Astrocyte (in vitro differentiated cells and primary cell): ENCODE measurements at places on chromosomes 5 and 9. TPM values are rescaled to one million over a fixed set of nuclear protein-coding genes. Genes with fewer than 3 reads are reported as not detected.
A peak's percentile ranks its signal among the peaks of the same experiment; 100 is the strongest.

The PCDHGB2 gene
- total RNA-seq, result 1.4 TPM in 2 replicates

The CDC37L1 gene
- total RNA-seq, result 16.1 and 16.6 TPM in 2 replicates

The SNCAIP gene
- total RNA-seq, result 0.84 and 1.7 TPM in 2 replicates

The FABP6 gene
- total RNA-seq, result 0.53 TPM in 1 of 2 replicates, not detected in the other

The SMIM33 gene
- total RNA-seq, result not detected in 2 replicates

The TMEM171 gene
- 0.38 and 0.45 TPM in 2 replicates for total RNA-seq

The TLR4 gene
- total RNA-seq, result 7.4 and 9.1 TPM in 2 replicates

- H3K27me3 ChIP-seq, result no peaks in the 10 kb centered on the region
- peaks cover 11% of the 10 kb centered on the region for H3K4me1 ChIP-seq
- DNase-seq, result no peak
- no peak overlapping the region for H3K4me3 ChIP-seq
- peaks cover 8% of the 10 kb centered on the region for H3K36me3 ChIP-seq
These were observed 18.9 kb downstream of the TCF7 start for GRCh38 chr5:134133188-134133994.

- H3K4me3 ChIP-seq, result no peak overlapping the region
- no peaks in the 10 kb centered on the region for H3K36me3 ChIP-seq
These were observed 127.8 kb downstream of the PCSK5 start for GRCh38 chr9:76018235-76018634.

DNA sequence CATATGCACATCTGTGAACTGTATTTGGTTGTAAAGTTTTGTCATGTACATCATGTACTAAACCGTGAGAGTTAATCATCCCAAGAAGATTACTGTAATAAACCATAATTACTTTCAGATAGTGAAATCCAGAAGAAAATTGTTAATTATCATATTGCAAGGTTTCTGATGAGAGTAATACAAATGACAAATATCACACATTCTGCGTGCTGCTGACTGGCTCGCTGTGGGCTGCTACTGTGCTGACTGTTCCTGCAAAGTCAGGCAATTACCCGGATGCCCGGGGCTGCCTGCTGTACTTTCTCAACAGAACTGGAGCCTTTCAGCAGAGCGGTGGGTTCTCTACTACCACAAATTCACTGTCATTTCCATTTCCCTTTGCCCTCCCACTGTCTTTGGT is 68.3 kb downstream of the SMARCA2 start:
- H3K27me3 ChIP-seq, result no peaks in the 10 kb centered on the region
- H3K36me3 ChIP-seq, result peaks cover 36% of the 10 kb centered on the region
- H3K4me3 ChIP-seq, result no peak overlapping the region

DNA sequence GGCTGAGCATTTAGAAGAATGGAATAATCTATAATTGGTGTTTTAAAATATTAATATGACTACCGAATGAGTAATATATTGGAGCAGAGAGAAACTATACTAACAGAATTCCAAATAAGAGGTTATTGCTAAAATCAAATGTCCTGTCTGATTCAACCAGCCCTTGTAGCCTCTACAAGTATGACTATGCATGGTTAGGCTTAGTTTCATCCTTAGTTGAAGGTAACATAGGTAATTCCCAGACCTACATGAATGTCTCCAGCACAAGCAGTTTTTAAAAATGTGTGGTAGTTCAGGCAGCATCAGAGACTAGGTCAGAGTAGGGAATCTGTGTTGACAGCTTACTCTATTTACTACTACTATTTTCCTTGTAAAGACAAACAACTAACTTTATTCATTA is 51.7 kb upstream of the SLC27A6 start:
- DNase-seq, result no peak
- no peaks in the 10 kb centered on the region for H3K4me1 ChIP-seq
- no peak overlapping the region for H3K4me3 ChIP-seq
- H3K27me3 ChIP-seq, result no peaks in the 10 kb centered on the region

DNA sequence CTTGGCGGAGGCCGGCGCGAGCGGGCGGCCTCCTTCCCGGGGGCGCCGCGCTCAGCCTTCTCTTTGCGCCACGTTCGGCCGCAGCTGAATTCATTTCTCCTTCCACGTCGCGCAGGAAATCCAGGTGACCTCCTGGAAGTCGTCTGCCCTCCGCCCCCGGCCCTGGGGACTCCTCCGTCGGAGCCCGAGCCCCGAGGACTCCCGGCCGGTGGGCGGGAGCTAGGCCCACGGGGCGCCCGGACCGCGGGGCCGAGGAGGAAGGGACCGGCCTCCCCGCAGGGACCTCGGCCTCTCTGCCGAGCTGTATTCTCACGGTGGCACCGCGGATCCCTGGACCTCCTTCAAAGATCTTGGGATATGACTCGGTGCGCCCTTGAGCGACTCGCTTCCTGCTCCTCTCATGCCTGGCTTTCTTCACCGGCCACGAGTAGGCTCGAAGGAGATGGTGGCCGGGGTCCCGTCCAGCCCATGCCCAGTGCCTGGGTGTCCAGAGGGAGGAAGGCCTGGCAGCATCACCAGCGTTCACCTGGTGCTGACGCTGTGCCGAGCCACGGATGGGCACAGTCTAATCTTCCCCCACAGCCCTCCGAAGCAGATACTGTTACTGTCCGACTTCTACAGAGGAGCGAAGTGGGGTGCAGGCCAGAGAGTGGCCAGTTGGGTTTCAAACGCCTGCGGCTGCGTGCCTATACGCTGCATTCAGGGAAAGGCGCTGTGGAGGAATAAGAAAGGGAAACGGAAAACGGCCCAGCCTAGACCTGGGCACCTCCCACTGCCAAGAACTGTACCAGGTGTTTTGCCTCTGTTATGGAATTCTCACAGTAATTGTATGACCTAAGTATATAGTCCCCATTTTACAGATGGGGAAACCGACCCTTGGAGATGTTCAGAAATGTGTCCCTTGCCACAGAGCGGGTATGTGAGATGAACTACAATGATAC is 47.3 kb downstream of the PAX5 start:
- H3K4me3 ChIP-seq, result no peak overlapping the region
- no peak overlapping the region for H3K27ac ChIP-seq
- DNase-seq, result no peak
- no peaks in the 10 kb centered on the region for H3K4me1 ChIP-seq
- no peaks in the 10 kb centered on the region for H3K36me3 ChIP-seq

GRCh38 chr5:178386336-178386931 is 153.8 kb upstream of the PHYKPL start:
- no peaks in the 10 kb centered on the region for H3K27me3 ChIP-seq
- DNase-seq, result no peak
- H3K4me3 ChIP-seq, result no peak overlapping the region
- no peak overlapping the region for H3K27ac ChIP-seq

- H3K4me3 ChIP-seq, result no peak overlapping the region
- no peaks in the 10 kb centered on the region for H3K27me3 ChIP-seq
- peaks cover 2% of the 10 kb centered on the region for H3K4me1 ChIP-seq
- no peak for DNase-seq
These were observed 139.0 kb downstream of the IRX1 start for GRCh38 chr5:3734632-3735031.

DNA sequence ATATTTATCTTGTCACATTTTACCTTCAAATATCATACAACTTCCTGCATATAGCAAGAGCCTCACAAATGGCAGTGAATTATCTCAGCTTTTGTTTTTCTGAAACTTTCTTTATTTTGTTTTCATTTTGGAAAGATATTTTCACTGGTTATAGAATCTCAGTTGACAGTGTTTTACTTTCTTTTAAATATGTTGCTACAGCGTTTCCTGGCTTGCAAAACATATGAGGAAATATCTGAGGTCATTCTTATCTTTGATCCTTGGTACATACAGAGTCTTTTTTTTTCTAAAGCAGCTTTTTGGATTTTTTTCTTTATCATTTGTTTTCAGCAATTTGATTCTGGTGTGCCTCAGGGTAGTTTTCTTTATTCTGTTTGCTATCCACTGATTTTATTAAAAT is 77.6 kb upstream of the CEP78 start:
- H3K4me1 ChIP-seq, result no peaks in the 10 kb centered on the region
- H3K27me3 ChIP-seq, result no peaks in the 10 kb centered on the region
- no peaks in the 10 kb centered on the region for H3K36me3 ChIP-seq
- no peak overlapping the region for H3K4me3 ChIP-seq

DNA sequence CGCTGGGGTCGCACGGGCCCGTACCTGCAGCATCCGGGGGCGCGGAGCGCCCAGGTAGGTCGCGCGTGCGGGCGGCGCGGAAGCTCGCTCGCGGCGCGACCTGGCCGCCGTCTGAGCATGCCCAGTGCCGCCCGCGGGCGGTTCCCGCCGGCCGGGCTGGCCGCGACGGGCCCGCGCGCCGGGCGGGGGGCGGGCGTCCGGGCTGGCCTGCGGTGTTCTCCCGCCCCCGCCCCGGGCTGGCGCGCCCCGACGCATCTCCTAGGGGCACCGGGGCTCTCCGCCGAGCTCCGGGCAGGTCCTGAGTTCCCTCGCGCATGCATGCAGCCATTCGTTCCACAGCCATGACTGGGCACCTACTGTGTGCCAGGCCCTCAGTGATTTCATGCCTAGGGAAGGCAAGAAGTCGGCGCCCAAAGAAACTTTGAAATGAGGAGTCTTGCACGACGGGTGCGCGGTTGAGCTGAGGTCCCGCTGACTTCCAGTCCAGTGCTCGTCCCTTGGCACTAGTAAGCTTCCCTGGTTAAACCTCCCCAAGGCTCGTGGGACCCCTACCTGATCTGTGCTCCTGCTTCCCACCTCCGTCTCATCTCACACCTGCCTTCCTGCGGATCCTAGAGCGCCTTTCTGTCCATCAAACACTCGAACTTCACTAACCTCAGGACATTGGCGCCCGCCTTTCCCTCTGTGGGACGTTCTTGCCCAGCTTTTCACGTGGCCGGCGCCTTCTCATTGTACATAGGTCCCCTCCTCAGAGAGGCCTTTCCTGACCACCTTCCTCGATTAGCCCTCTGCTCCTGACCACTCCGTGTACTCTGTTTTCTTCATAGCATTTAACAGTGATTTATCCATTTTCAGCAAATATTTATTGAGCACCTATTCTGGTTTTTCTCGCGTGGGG is at the start of gene PTPN3:
Gene PTPN3 (minus strand): TSS at position 113 of the 898 bp plus-strand sequence. CDS start 34,873 bp downstream, outside the sequence.
- no peak within 1 kb of the TSS for H3K27ac ChIP-seq
- peak within 1 kb of the TSS; percentile 55 for H3K4me3 ChIP-seq
- H3K4me1 ChIP-seq, result peaks cover 7% of the 10 kb centered on the region
- H3K36me3 ChIP-seq, result no peaks in the 10 kb centered on the region
- DNase-seq, result no peak

- H3K4me3 ChIP-seq, result no peak overlapping the region
- DNase-seq, result no peak
- no peak overlapping the region for H3K27ac ChIP-seq
These were observed 93.4 kb downstream of the STRBP start for GRCh38 chr9:123174887-123175518.

- no peaks in the 10 kb centered on the region for H3K36me3 ChIP-seq
- no peaks in the 10 kb centered on the region for H3K27me3 ChIP-seq
- DNase-seq, result no peak
- peaks cover 7% of the 10 kb centered on the region for H3K4me1 ChIP-seq
- H3K4me3 ChIP-seq, result no peak overlapping the region
These were observed 9.9 kb downstream of the AK1 start for GRCh38 chr9:127867356-127868277.

- no peak for DNase-seq
- H3K4me3 ChIP-seq, result no peak overlapping the region
- H3K4me1 ChIP-seq, result peaks cover 3% of the 10 kb centered on the region
- no peaks in the 10 kb centered on the region for H3K36me3 ChIP-seq
- H3K27ac ChIP-seq, result no peak overlapping the region
These were observed 5.1 kb upstream of the WWC1 start for GRCh38 chr5:168286386-168286785.

DNA sequence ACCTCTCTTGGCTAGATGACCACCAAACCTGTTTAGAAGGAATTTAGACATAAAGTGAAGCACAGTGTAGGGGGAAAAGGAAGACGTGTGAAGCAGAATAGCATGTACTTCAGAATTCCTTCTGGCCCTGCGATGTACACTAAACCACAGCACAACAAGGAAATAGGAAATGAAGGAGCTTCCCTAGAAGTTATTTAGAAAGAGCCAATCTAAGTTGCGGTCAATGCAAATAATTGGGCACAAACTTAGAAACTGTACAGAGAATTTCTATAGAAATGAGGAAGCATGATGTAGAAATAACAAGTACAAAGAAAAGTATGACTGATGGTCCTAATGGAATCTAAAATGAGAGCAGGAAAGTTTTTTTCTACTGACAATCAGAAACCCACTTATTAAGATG is 41.5 kb downstream of the ANKRD55 start:
- H3K4me1 ChIP-seq, result no peaks in the 10 kb centered on the region
- no peak for DNase-seq
- peaks cover 4% of the 10 kb centered on the region for H3K27me3 ChIP-seq
- no peak overlapping the region for H3K27ac ChIP-seq

GRCh38 chr5:96177303-96177869 is 215.7 kb upstream of the ELL2 start:
- H3K36me3 ChIP-seq, result no peaks in the 10 kb centered on the region
- peak; percentile 94 for DNase-seq
- peak overlapping the region; percentile 8 for H3K27ac ChIP-seq

DNA sequence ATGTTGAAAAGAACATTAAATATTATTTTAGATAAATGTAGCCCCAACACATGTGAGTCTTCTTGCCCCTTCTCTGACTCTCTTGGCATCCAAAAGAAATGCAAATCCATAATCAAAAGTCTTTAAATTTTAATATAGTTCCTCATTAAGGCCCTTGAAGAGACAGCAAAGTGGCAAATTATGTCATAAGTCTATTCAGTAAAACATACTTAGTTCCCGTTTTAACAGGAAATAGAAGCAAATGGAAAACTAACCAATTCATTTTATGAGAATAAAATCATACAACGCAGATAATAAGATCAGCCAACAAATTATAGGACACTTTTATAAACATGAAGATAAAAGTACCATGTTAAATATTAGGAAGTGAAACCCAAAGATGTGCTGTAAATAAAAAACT is 20.1 kb upstream of the IFNB1 start:
- no peak for DNase-seq
- H3K4me3 ChIP-seq, result no peak overlapping the region
- H3K36me3 ChIP-seq, result no peaks in the 10 kb centered on the region
- no peaks in the 10 kb centered on the region for H3K27me3 ChIP-seq
- H3K27ac ChIP-seq, result no peak overlapping the region

DNA sequence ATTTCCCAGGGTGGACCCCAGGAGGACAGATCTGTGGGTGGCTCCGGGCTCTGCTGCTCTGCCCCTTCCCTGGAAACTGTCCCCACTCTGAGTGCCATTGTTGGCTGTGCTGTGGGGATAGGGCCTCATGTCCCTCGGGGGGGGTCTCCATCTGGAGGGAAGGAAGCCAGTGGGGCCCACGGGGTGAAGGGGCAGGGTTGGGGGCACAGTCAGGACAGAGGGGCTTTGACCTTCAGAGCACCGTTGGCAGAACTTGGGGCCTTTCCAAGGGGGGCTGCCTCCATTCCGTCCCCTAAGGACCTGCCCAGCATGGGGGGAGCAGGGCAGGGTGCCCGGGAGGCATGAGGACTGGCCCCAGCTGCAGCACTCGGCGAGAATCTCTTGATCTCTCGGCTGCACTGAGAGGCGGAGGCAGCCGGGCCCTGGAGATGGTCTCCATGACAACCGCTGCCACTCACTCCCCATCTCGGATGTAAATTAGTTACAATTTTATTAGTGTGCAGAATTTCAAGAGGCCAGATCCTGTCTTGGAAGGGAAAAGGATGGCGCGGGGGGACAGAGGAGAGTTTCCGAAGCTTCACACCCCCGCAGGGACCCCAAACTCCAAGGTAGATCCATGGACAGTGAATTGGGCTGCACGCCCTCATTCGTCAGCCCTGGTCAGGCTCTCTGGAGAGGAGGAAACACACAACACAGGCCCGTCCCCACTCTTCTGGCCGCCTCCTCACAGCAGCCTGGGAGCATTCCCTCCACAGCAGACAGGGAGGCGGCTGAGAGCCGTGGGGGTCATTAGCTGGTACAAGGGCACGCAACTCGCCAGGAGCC is 216.2 kb upstream of the IER5L start:
- H3K4me3 ChIP-seq, result no peak overlapping the region
- peaks cover 9% of the 10 kb centered on the region for H3K27me3 ChIP-seq
- no peaks in the 10 kb centered on the region for H3K4me1 ChIP-seq
- DNase-seq, result no peak

GRCh38 chr9:73173557-73174329 is 22.1 kb downstream of the ANXA1 start:
- H3K36me3 ChIP-seq, result peaks cover 13% of the 10 kb centered on the region
- no peak overlapping the region for H3K27ac ChIP-seq
- H3K4me1 ChIP-seq, result peaks cover 6% of the 10 kb centered on the region
- H3K4me3 ChIP-seq, result no peak overlapping the region
- no peak for DNase-seq
